ENCODE measurements at places on chromosomes 4 and X. TPM values are rescaled to one million over a fixed set of nuclear protein-coding genes. Genes with fewer than 3 reads are reported as not detected.

The CDKL2 gene
- 41.8 TPM for total RNA-seq

The TIGD4 gene
- total RNA-seq: 2.0 TPM

The NPFFR2 gene
- total RNA-seq: not detected

The NELFA gene
- total RNA-seq: 12.3 TPM

The LYAR gene
- 6.4 TPM for total RNA-seq

The ADGRG4 gene
- not detected for total RNA-seq

The NAP1L2 gene
- 29.7 TPM for total RNA-seq

The CSAG3 gene
- not detected for total RNA-seq

The CHM gene
- total RNA-seq: 28.3 TPM

The GPR82 gene
- not detected for total RNA-seq

The MFAP3L gene
- total RNA-seq: 10.8 TPM

The PRR32 gene
- not detected for total RNA-seq

The TRPC5OS gene
- total RNA-seq: not detected

The UGT2A3 gene
- not detected for total RNA-seq

The SMR3B gene
- total RNA-seq: not detected

The H2BW2 gene
- not detected for total RNA-seq

The MAGEB17 gene
- 0.25 TPM for total RNA-seq

The PAGE4 gene
- not detected for total RNA-seq

The AFF2 gene
- total RNA-seq: 144 TPM

The ANXA3 gene
- total RNA-seq: 3.4 TPM

The GUCY1B1 gene
- 52.4 TPM for total RNA-seq

The FAM47E gene
- total RNA-seq: 2.5 TPM

The RAB9B gene
- total RNA-seq: 33.2 TPM

The CCKAR gene
- total RNA-seq: 0.25 TPM

The GRPR gene
- total RNA-seq: 0.74 TPM

The ODAM gene
- total RNA-seq: not detected

The SMIM10L2A gene
- total RNA-seq: 9.1 TPM

The OTC gene
- under 0.01 TPM for total RNA-seq

The DGAT2L6 gene
- total RNA-seq: not detected

The P2RY8 gene
- not detected for total RNA-seq

The HEPH gene
- total RNA-seq: 5.4 TPM

The UGT2B7 gene
- not detected for total RNA-seq

The UGT2A1 gene
- total RNA-seq: not detected

The MAGEB1 gene
- not detected for total RNA-seq

The POU4F2 gene
- not detected for total RNA-seq

The VCX gene
- total RNA-seq: not detected

The ZMAT1 gene
- 12.5 TPM for total RNA-seq

The RAB41 gene
- not detected for total RNA-seq

The SUPT20HL2 gene
- not detected for total RNA-seq

The PRIMPOL gene
- 27.0 TPM for total RNA-seq

The PDGFC gene
- 23.4 TPM for total RNA-seq

The SYN1 gene
- total RNA-seq: 20.2 TPM

The ATP2B3 gene
- 7.1 TPM for total RNA-seq

The MAGED1 gene
- total RNA-seq: 122 TPM

The ZBED1 gene
- 27.3 TPM for total RNA-seq

The XK gene
- 3.0 TPM for total RNA-seq

The CPLX1 gene
- 2.0 TPM for total RNA-seq

The NCAPG gene
- total RNA-seq: 5.9 TPM

The BMP3 gene
- total RNA-seq: 4.4 TPM

The ADH4 gene
- not detected for total RNA-seq
